ENCODE measurements at places on chromosomes 4 and X.

DNA sequence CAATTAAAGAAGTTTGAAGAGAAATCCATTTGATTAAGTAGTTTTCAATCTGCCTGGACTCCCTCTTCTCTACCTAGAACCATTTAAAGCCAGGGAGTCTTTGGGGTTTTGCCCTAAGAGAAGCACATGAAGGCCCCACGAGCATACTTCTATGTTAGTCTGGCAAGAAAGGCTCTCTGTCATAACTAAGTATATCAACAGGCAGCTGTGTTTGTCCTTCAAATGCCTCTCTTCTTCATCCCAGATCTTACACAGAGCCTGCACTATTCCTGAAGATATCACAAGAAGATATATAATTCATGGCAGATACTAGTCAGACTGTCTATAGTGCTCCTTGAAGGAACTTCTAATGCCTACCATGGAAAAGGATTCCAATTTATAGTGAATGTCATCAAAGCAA lies 206.2 kb downstream of the PRDM5 start:
- DNase-seq, result no peak

DNA sequence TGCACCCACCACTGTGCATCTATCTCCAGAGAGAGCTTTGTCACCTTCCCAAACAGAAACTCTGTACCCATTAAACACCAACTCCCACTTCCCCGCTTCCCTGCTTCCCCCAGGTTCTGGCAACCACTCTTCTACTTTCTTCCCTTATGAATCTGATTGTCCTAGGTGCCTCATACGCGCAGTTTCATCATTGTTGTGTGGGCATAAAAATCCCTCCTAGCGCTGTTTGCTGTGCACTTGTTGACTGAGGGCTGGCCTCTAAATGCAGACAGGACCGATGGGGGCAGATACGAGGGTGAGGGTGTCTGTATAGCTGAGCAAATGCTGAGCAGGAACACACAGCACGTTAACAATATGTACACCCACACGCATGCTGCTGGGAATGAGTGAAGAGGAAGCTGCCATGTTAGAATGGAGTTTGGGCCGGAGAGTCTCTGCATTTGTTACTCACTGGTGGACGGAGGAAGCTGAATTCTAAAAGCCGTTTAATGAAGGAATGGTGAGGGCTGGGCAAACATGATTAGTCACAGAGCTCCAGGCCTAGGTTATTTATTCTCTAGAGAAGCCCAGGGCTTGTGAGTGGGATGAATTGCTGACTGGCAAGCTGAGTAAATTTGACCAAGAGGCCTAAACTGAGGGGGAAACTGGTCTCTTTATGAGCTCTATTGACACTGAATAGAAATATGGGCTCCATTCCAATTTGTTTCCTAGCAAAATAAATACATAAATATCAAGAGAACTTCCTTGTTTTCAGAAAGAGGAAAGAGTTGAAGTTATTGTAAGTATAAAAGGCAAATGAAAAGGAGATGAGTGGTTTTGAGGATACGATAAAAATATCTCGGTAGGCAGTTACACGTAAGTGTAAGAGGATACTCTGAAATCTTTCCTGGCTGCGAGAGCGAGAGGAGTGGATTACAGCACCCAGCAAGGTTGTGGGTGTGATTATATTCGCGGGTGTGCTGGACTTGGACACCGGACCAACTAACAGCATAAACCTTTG lies 95.9 kb upstream of the RPS6KA3 start:
- DNase-seq, result peak; percentile 63

GRCh38 chrX:11759461-11760311 lies 1.6 kb downstream of the MSL3 start:
- DNase-seq, result peak; percentile 78

GRCh38 chr4:128558896-128559679 lies 250.4 kb upstream of the JADE1 start:
- no peak for DNase-seq

- no peak for DNase-seq
Measured at GRCh38 chr4:81898862-81899504, 427.3 kb upstream of the RASGEF1B start.

DNA sequence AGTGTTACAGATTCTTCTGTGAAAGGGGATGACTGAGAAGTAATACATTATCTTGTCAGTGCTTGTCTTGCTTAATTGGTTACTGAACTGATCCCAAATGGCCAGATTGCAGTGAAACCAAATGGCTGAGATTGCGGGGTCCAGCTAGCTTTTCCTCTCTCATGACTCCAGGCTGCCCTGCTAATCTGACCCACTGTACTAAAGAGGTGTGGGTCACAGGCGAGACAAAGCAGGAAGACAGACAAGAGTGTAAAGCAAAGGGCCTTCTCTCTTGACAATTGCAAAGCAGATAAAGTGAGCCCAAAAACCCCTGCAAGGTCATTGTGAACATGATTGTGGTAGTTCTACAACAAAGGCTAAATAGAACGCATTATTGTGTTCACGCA lies 2.1 kb downstream of the TMEM150C start:
- DNase-seq, result no peak

All from trophoblast cell (in vitro differentiated cells and primary cell).